ENCODE measurements at places on chromosomes 1 and 21.

- no peak for DNase-seq
These were observed 50.6 kb upstream of the COG2 start for GRCh38 chr1:230591678-230592077.

DNA sequence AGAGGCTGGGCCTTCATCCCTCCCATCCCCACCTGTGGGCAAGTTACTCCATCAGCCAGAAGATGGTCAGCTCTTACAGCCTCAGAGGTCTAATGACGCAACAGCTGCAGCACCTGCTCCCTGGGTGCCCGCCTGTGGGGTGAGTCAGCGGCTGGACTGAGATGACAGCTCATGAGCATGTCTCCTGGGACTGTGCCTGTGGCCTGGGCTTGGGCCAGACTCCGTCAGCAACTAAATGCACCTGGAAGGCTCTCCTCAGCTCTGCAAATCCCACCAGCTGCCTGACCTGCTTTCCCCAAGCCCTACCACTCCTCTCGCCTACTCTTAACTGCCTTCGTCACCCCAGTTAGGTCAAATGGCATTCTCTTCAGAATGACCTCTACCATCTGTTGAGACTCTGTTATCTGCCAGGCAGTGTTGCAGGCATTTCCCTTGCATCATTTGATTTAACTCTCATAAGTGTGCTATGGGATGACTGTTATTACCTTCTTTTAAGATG lies 47.7 kb downstream of the ETS2 start:
- DNase-seq: no peak

GRCh38 chr1:64892576-64893573 lies 73.5 kb downstream of the JAK1 start:
- no peak for DNase-seq

GRCh38 chr1:178847396-178847849 lies 23.5 kb downstream of the ANGPTL1 start:
- DNase-seq: no peak

DNA sequence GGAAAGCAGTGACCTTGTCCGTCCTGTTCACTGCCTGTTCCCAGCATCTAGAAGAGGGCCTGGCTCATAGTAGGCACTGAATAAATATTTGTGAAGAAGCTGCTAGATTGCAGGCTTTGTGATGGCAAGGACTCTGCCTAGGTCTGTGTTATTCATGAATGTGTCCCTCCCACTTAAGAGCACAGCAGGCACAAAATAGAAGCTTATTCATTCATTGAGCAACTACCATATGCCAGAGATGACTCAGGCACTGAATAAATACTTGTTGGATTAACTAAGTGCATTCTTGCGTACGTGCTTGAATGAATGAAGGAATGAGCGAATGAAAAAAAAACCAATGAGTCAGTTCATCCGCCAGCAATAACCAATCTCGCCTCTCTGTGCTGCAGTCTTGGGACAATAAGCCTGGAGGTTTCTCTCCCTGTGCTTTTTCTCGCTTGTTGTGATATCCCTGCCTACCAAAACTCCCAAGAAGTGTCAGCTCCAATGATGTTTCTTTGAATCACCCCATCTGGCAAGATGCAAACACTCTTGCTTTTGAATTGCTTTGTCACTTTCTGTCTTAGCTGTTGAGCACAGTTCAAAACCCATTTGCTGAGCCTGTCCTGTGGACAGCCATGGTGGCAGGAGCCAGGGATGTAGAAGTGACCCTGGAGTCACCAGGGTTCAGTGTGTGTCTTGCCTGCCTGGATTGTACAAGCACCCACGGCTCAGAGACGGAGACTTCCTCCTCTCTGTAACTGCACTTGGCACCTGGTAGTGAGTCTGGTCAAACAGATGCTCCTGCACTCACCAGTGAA lies 143.9 kb downstream of the KAZN start:
- DNase-seq: no peak
